Lung (tissue), 17 donors: ENCODE measurements at places on chromosomes 2 and 18. TPM values are rescaled to one million over a fixed set of nuclear protein-coding genes. Genes with fewer than 3 reads are reported as not detected.

STAM2 gene
- polyA plus RNA-seq, result 11.0 TPM

PRKAG3 gene
- 0.01 TPM for polyA plus RNA-seq

LINC00305 gene
- 0.44 TPM for polyA plus RNA-seq

CDK15 gene
- polyA plus RNA-seq, result 0.07 TPM

MTCL1 gene
- 1.3 TPM for polyA plus RNA-seq

OTOS gene
- polyA plus RNA-seq, result not detected

TM4SF20 gene
- polyA plus RNA-seq, result not detected

CROCC2 gene
- polyA plus RNA-seq, result 1.3 TPM

NETO1 gene
- not detected for polyA plus RNA-seq

SUMO1 gene
- polyA plus RNA-seq, result 105 TPM

RNU2-63P gene
- not detected for polyA plus RNA-seq

TDRD15 gene
- polyA plus RNA-seq, result not detected

FOXD4L1 gene
- polyA plus RNA-seq, result 0.28 TPM

KRTCAP3 gene
- 50.2 TPM for polyA plus RNA-seq

TRIM43 gene
- not detected for polyA plus RNA-seq

SERPINB10 gene
- polyA plus RNA-seq, result 0.96 TPM

ARHGAP28 gene
- polyA plus RNA-seq, result 1.4 TPM

FAM124B gene
- polyA plus RNA-seq, result 0.71 TPM

SP140L gene
- polyA plus RNA-seq, result 15.2 TPM

GPAT2 gene
- polyA plus RNA-seq, result 5.2 TPM

PAX8 gene
- polyA plus RNA-seq, result 3.8 TPM
